Brain (organoid and tissue), 16 donors: ENCODE measurements at places on chromosomes 12 and 14.
A peak's percentile ranks its signal among the peaks of the same experiment; 100 is the strongest.

- no peak for DNase-seq
These were observed 177.1 kb upstream of the SLC38A2 start for GRCh38 chr12:46549527-46550265.

- DNase-seq = no peak
These were observed 305.9 kb upstream of the G2E3 start for GRCh38 chr14:30252783-30253674.

DNA sequence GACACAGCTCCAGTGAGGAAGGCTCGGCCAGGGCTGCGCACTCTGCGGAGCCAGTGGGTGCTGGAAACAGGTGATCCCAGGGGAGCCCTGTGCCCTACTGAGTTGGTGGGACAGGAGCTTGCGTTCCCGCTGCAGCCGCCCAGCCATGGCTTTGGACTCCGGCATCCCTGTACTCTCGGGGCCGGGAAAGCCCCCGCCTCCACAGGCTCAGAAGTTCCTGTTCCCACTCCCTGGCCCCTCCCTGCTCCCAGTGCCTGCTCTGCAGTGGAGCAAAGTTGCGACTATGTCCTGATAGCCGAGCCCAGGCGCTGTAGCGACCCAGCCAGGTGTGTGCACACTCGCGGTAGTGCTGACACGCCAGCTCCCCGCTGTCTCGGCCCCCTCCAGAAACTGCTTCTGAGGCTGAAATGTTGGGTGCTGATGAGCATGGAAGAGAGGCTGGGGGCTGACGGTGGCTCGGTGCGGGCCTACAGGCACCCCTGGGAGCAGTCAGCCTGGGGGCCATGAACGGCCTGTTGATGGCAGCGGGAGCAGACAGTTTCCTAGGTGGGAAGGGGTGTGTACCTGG is 344.6 kb upstream of the MGAT4C start:
- DNase-seq = no peak

- DNase-seq = no peak
These were observed 17.6 kb upstream of the FAM181A start for GRCh38 chr14:93909429-93910128.

GRCh38 chr12:128976120-128976738 is 123.0 kb downstream of the GLT1D1 start:
- peak; percentile 75 for DNase-seq

DNA sequence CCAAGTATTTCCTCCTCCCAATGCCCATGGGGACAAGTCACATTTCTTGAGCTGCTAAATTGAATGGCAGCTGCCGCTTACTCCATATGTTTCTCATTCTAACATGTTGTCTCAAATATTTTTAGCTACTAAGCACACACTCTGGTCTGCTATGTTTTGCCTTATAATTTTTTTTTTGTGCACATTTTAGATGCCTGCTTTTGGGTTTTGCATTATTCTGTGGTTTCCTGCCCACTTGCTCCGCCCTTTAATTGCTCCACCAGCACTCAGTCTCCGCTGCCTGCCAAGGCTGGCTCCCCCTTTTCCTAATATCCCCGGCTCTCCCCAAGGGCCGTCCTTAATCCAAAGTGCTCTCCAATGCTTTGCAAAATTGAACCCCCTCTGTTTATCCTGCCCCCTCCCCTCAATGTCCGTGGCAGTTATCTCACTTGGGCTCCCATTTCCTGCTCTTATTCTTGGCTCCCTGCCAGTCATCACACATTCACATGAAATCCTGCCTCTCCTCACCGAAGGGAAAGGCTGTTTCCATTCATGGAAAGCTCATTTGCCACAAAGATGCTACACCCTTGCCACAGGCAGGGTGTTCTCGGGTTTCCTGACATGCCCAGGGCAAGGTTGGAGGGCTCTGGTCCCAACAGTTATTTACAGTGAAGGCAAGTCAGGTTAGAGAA is 79.4 kb downstream of the C12orf75 start:
- peak; percentile 86 for DNase-seq

GRCh38 chr12:85765453-85765869 is 70.7 kb downstream of the RASSF9 start:
- DNase-seq = no peak

GRCh38 chr14:58826845-58827686 is 189.3 kb downstream of the DACT1 start:
- no peak for DNase-seq

- no peak for DNase-seq
These were observed 12.8 kb downstream of the ACADS start for GRCh38 chr12:120738252-120739030.
